Caco-2 (cell line): ENCODE measurements at places on chromosomes 3 and 15.

GRCh38 chr15:80988148-80988796 is 1.3 kb downstream of the MESD start:
- peak overlapping the region; percentile 94 for H3K4me3 ChIP-seq
- DNase-seq: no peak
- no peaks in the 10 kb centered on the region for H3K36me3 ChIP-seq
- H3K27ac ChIP-seq: no peak overlapping the region
- no peaks in the 10 kb centered on the region for H3K27me3 ChIP-seq

DNA sequence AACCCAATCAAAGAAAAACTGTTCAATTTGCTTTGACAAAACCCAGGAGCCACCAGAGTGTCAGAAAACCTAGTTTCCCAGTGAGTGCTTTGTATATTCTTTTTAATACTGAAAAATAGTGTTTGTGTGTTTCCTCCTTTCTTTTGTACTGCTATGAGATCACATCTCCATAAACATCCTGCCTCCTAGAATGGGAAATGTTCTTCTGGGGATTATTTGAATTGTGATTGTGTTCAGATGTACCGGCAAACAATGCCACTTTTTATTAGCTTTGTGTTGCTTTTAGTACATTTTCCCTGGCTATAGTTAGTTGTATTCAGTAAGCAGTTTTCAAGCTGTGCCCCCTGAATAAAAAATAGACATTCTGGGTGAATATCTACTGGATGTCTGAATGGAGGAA is 148.0 kb upstream of the NR2E3 start:
- H3K36me3 ChIP-seq: no peaks in the 10 kb centered on the region
- no peaks in the 10 kb centered on the region for H3K27me3 ChIP-seq
- DNase-seq: no peak

DNA sequence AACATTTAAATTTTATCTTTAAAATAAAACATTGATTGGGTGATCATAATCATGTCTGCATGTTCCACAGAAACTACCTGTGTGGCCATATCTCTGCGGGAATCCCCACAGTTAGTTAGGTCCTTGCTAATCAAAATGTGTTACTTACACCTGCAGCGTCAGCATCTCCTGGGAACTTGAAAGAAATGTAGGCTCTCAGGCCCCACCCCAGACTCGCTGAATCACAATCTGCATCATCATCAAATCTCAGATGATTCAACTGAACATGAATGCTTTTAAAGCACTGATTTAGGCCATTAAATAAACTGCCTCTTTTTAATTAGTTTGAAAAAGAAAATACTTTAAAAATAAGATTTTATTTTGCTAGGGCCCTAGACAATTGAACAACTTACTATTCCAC is 577.8 kb downstream of the PYDC2 start:
- H3K4me3 ChIP-seq: no peak overlapping the region
- no peaks in the 10 kb centered on the region for H3K36me3 ChIP-seq
- no peak for DNase-seq
- H3K27me3 ChIP-seq: no peaks in the 10 kb centered on the region

DNA sequence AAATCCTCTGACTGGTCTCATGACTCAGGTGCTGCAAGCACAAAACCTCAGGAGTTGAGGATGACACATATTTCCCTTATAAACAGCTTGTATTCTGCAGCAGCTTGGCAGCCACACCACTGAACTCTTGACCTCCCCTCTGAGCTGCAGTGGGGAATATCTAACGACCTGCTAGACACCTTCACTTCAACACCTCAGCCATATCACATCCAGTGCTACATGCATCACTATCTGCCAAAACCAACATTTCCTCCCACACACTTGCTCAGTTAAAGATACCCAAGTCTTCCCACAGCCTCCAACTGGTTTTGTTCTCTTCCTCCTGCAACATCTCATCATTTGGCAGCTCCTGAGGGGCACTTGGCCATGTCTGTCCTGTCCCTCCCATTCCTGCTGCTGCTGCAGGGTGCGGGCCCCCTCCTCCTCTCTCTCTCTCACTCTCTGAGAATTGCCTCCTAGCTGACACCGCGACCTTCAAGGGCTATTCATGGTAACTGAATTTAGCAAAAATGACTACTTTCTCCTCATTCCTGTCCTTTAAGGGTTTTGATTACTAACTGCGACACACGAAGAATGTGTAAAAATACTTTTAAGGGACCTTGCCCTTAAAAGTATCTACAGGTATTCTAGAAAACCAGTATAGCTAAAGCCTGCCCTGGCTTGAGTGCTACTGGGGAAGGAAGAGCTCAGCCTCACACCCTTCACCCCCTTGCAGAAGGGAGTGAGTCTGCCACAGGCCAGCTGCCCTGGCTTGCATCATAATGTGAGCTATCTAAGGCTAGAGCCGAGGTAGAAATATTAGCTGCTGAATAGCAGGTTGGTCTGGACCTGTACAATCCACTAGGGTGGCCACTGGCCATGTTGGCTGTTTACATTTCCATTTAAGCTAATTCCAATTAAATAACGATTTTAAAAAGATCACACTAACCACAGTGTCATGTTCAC is 5.0 kb upstream of the CCR9 start:
- H3K4me3 ChIP-seq: no peak overlapping the region
- no peak overlapping the region for H3K27ac ChIP-seq
- no peak for DNase-seq
- no peaks in the 10 kb centered on the region for H3K4me1 ChIP-seq
- H3K27me3 ChIP-seq: no peaks in the 10 kb centered on the region
- H3K36me3 ChIP-seq: no peaks in the 10 kb centered on the region

DNA sequence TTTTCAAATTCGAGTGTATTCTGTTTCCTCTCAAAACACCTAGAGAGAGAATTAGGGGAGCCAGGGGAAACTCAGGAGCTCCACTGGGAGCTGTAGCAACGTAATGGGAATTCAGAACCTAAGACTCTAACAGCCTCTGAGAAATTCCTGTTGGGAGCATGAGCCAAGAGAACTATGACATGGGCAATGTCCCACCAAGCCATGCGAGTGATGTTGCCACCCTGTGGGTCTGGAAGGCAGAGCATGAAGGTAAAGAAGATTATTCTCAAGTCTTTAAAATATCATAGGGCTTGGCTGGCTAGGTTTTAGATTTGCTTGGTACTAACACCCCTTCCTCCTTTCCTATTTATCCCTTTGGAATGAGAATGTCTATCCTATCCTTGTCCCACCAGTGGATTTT is 392.6 kb upstream of the ADAMTS9 start:
- peaks cover 2% of the 10 kb centered on the region; the same call in 1 of the 2 replicates for H3K4me1 ChIP-seq
- H3K27me3 ChIP-seq: no peaks in the 10 kb centered on the region
- DNase-seq: peak; percentile 39
- no peak overlapping the region for H3K27ac ChIP-seq
- H3K4me3 ChIP-seq: no peak overlapping the region

DNA sequence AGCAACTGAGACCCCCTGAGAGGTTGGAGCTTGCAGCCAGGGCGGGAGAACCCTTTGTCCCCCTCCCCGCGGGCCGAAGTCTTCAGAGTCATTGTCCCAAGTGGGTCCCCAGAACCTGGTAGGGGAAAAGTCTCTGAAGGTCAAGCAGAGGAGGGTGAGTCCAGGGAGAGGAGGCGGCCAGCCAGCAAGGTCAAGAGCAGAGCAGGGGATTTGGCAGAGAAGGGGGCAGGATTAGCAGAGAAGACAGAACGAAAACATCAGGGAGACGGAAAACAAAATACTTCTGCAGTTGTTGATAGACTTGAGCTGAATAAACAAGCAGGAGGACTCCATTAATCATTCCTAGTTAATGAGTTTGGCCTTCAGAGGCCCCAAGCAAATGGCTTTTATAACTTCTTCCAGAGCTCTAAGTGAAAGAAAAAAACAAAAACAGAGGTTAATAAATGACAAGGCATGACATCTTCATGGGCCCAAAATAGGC is 66.7 kb downstream of the GRIP2 start:
- peak overlapping the region; percentile 36 for H3K27ac ChIP-seq
- H3K27me3 ChIP-seq: no peaks in the 10 kb centered on the region
- DNase-seq: no peak

DNA sequence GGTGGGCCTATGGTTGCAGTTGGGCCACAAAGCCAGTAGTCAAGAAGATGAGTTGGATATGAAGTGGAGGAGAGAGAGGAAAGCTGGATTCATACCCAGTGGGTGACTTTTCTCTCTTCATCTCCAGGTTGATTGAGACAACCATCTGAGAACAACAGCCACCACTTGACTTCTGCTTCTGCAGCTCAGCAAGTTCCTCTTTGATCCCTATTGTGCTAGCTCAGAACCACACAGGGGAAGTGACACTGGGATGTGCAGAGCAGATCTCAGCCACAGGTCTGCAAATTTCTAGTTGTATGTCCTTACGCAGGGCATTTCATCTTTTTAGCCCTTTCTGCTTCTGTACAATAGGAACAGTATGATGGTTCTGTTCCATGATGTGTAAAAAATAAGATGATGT is 459.2 kb upstream of the ARRDC4 start:
- no peak overlapping the region for H3K4me3 ChIP-seq
- DNase-seq: no peak
- no peaks in the 10 kb centered on the region for H3K4me1 ChIP-seq
- no peaks in the 10 kb centered on the region for H3K36me3 ChIP-seq
- no peak overlapping the region for H3K27ac ChIP-seq

- no peaks in the 10 kb centered on the region for H3K36me3 ChIP-seq
- H3K4me1 ChIP-seq: no peaks in the 10 kb centered on the region
- H3K27me3 ChIP-seq: no peaks in the 10 kb centered on the region
- peak overlapping the region; percentile 90 for H3K27ac ChIP-seq
- H3K4me3 ChIP-seq: peak overlapping the region; percentile 80
These were observed 664 bp upstream of the NR2C2 start for GRCh38 chr3:14946739-14947099.
